DMS 273 treated with DMSO at 0.1 percent for 48 hours (cell line): ENCODE measurements at places on chromosomes 1 and 21.

GRCh38 chr1:206502403-206502802 is 4.9 kb upstream of the RASSF5 start:
- no peak for DNase-seq

- no peak for DNase-seq
These were observed 105.7 kb downstream of the PRDM16 start for GRCh38 chr1:3174487-3175247.

- no peak for DNase-seq
These were observed 27.4 kb downstream of the VANGL1 start for GRCh38 chr1:115669002-115669673.

DNA sequence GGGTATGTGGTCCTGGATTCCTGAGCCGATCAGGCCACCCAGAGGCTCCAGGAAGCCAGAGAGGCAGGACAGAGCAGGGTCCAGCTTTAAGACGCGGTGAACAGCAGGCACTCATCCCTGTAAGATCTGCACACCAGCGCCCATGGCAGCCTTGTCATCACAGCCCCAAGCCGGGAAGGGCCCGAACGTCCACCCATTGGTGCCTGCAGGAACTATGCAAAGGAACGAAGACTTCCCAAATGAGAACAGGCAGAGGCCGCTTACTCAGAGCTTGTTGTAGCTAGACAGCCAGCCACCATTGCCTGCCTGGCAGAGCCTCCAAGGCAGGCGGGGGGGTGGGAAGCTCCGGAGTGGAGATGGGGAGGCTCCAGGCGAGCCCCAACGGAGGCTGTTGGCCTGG is 12.1 kb upstream of the ARHGEF16 start:
- DNase-seq, result no peak

- DNase-seq, result no peak
These were observed 119.0 kb downstream of the PDE4B start for GRCh38 chr1:65911679-65912078.

GRCh38 chr1:118828038-118828437 is 160.1 kb downstream of the TBX15 start:
- DNase-seq, result no peak

GRCh38 chr1:5554784-5555183 is 437.4 kb downstream of the NPHP4 start:
- no peak for DNase-seq

GRCh38 chr1:54439550-54440223 is 33.5 kb upstream of the SSBP3 start:
- no peak for DNase-seq

- DNase-seq, result no peak
These were observed 203.8 kb upstream of the DUSP10 start for GRCh38 chr1:221945669-221946068.

DNA sequence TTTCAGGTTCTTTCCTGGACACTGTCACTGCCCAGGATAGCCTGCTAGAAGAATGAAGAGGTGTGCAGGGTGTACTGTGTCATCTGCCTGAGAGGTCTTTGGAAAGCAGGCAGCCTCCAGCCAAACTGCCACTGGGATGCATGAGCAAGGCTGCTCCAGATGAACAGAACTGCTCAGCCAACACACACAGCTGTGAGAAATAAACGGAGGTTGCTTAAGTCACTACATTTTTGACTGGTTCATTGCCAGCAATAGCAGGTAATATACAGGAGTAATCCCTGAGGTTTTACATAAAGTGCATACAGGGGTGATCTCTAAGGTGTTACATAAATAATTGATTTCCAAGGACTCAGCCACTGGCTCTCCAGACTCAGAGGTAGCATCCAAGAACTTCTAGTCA is 516.9 kb downstream of the BRINP3 start:
- DNase-seq, result no peak

- DNase-seq, result no peak
These were observed 71.7 kb downstream of the SETD4 start for GRCh38 chr21:35988416-35989137.

GRCh38 chr1:165325460-165326203 is 30.9 kb downstream of the LMX1A start:
- no peak for DNase-seq

DNA sequence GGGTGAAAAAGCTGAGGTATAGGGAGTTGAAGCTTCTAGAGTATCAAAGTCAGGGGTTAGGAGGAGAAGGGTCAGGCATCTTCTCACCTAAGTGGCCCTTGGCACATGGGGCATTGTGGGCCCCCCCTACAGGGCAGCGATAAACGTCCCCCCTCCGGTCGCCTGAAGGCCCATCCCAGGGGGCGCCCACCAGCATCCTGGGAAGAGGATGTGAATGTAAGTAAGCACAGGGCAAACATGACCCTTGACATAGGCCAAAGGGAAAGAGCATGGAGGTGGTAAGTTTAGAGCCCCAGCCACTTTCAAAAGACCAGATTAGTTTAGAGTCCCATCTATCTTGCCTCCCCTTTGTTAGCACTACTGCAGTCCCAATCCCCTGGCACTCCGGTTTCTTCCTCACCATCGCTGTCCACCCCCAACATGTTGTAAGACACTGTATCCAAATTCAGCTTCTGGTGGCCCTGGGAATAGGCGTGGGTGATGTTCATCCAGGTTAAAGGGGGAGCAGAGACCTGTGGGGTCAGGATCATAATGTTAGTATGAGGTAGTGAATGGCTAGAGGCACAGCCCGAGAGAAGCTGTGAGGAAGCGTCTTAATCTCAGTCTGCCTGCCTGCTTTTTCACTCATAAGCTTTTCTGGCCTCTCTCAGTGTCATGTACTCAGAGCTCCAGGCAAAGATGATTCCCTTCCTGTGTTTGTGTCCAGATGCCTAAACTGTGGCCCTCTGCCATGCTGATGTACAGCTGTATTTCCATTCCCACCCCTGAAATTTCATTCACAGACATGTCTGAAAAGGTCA is 2.7 kb downstream of the ITGA10 start:
- DNase-seq, result no peak

DNA sequence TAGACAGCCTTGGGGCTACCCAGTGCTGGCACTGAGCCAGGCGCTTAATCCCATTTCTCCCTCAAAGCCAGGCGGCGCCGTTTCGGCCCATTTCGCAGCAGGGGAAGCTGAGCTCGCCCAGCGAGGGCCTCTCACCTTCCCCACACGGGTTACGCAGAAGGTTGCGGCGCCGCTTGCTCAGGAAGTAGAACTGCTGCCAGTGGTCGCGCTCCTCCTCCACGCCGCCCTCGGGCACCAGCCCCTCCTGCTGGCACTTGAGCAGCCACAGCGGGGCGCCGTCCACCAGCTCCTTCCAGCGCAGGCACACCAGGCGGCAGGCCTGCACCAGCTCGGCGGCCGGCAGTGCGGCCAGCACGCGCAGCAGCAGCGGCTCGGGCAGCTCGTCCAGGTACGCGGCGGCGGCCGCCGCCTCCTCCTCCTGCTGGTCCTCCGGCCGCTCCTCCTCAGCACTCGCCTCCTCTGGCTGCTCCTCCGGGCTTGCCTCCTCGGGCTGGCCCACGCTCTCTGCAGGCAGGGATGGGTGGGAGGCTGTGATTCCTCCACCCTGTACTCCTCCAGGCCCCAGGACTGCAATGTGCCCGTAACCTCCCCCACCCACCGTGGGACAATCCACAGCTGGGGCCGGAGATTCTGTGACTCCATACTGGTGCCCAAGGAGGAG is 3.8 kb downstream of the FBXO2 start:
- peak; percentile 74 for DNase-seq

GRCh38 chr21:14602382-14602958 is 56.4 kb upstream of the SAMSN1 start:
- DNase-seq, result no peak

- DNase-seq, result no peak
These were observed 23.4 kb upstream of the IRF2BP2 start for GRCh38 chr1:234633246-234634003.

- DNase-seq, result no peak
These were observed 5.2 kb downstream of the ID3 start for GRCh38 chr1:23554127-23554480.

DNA sequence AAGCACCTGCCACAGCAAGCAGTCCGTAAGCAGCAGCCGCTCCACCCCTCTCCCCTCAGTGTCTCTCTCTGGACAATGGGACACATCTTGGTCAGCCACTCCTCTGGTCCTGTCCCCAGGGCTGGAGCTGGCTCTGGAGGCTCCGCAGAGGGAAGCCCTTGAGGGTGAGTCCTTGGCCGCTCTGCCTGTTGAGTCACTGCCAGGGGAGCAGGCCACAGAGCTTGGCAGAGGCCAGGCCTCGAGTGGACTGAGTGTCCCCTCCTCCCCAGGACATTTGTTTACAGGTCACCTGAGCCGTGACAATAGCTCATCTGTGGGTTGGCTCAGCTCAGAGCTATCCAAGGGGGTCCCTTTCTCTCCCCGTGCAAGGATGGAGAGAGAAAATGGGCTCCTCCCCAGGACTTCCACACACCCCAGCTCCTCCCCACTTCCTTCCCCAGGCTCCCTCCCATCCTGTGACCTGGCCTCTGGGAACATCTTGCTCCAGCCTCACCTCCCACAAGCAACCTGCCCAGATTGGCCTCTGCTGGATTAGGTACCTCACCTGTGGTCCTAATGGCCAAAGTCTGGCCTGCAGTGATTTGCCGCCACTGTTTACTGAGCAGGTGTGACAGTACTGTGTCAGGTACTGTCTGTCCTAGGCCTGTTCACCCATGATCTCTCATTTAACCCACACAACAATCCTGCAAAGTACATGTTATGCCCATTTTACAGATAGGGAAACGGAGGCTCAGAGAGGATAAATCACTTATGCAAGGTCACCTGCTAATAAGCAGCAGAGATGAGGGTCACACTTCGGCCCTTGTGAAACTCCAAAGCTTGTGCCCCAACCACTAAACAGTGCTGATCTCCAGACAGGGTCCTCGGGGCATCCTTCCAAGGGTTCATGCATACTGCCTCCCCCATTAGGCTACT is 4.8 kb downstream of the FAM131C start:
- no peak for DNase-seq
